ELR (cell line): ENCODE measurements at places on chromosomes 12 and 14.

- DNase-seq = peak; percentile 18
Observed at GRCh38 chr12:30134229-30134628, 350.5 kb upstream of the TMTC1 start.

GRCh38 chr12:49871263-49871561 lies 28.3 kb upstream of the BCDIN3D start:
- DNase-seq = no peak

- no peak for DNase-seq
Observed at GRCh38 chr14:90587918-90588317, 191.1 kb downstream of the CALM1 start.

DNA sequence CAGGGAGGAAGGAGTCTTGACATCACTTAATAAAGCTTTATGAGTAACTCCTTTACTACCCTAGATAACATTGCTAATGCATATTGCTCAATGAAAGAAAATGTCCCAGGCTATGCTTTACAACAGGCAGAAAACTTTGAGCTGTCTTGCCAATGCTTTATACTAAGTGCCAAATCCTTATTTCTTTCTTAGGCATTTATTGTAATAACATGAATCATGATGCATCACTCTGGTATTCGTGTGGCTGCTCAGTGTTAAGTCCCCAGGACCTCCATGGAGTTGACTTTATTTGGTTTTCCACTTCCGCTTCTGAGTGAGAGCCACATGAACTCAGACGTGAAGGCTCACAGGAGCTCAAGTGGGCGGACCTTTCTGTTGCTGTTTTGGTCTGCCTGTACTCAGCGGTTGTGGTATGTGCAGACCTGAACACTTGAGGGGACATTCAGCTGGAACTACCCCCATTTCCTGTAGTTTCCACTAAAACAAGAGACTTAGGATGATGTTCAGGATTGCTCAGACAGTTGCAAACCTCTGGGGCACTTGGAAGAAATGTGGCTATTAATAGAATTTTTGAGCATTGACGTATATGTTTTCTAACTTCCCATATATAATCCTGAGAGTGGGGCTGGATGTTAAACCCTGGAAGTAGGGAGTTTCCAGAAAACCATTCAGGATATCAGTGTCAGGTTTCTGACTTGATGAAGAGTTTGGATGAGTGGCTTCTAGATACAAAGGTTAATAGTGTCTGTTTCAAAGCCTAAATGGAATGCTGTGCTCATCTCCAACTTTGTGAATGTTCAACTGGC lies 258.6 kb downstream of the MSRB3 start:
- DNase-seq = peak; percentile 100

DNA sequence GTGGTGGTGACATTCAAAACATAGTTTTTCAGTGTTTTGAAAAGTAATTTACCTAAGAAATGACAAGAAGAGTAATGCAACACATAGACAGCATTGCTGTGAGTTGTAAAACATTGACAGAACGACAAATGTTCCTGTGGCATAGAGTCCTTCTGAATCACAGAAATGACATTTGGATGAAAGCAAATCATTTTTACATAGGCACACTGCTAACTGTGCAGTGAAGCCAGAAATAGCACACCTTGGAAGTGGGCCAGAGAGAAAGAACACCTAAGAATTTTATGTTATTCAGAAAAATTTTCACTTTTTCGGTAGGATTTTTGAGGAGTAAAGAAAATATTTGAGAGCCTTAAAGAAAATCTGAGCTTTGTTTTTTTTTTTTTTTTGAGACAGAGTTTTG lies 100.6 kb downstream of the ANO4 start:
- DNase-seq = no peak

DNA sequence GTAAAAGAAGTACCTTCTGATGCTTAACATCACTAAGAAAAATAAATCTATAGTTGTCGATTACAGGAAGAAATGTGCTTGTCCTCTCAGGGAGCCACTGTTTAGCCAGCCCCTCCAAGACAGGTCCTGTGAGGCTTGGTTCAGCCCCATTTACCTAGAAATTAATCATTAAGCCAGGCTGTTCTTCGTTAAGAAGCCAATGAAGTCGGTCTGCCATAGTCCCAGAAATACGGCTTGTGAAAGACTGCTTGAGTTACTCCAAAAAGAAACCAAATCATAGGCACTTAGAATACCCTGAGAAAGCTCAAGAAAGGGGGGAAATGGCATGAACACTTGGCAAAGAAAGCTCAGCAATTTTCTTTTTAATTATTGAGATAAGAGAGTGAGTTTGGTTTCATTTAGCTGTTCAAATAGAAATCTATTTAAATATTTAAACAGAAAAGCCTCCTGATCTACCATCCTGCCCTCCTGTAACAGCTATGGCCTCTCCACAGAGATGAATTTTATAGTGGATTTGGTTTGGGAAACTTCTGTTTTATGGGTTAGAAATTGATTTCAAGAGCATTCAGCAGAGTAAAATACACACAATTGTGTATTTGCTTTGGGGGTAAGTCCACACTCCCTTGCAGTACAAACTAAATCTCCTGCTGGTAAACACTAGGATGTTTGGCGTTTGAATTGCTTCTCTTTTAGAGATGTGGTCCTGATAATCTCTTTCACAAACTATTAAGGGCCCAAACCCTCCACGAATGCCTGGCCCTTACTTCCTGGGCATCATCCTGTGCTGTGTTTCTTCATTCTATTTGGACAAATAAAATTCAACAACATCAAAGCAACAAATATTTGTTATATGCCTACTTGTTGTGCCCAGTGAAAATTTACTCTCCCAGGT lies 234.4 kb downstream of the SEC23A start:
- DNase-seq = no peak

DNA sequence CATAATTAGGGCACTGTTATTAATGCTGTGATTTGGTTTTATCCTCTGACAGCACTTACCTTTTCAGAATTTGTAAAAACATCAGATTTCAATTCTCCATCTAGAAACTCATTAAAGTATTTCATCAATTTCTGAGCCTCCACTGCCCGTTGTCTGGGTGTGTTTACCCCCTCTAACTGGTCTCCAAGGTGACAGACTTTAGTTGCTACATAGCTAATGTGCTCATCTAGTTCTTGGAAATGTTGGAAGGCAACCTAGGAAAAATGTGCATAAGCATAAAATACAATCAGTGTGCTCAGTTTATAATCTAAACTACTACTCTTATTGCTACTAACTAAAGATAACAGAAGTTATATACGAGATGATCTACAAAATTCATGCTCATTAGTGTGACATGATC lies 24.6 kb downstream of the EXOC5 start:
- no peak for DNase-seq

DNA sequence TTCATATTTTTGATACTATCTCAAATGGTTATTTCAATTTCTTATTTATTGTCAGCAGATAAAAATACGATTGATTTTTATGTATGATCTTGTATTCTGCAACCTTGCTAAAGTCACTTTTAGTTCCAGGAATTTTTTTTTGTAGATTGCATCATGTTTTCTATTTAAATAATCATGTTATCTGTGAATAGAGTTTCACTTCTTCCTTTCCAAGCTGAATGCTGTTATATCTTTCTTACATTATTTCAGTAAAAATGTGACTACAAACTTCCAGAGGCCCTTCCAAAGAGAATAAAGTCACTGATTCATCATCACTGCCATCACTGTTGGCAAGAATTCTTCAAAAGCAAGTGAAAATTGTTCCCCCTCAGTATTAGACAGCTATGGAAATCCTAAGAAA lies 104.7 kb upstream of the RAP1B start:
- no peak for DNase-seq

DNA sequence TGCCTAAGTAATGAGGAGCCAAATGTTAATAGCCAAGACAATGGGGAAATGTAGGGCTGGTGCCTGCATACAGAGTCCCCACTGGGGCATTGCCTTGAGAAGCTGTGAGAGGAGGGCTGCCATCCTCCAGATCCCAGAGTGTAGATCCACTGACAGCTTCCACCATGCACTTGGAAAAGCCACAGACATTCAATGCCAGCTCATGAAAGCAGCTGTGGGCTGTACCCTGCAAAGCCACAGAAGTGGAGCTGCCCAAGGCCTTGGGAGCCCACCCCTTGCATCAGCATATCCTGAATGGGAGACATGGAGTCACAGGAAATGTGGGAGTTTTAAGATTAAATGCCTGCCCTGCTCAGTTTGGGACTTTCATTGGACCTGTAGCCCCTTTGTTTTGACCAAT lies 244.7 kb downstream of the BTG1 start:
- no peak for DNase-seq
